H4 (cell line): ENCODE measurements at places on chromosomes 12 and 14. TPM values are rescaled to one million over a fixed set of nuclear protein-coding genes. Genes with fewer than 3 reads are reported as not detected.

ETV6 gene
- 4.6 and 6.1 TPM in 2 replicates for total RNA-seq

CLEC6A gene
- total RNA-seq = not detected in 2 replicates

MYG1 gene
- total RNA-seq = 80.2 and 82.8 TPM in 2 replicates

ART4 gene
- total RNA-seq = not detected in 2 replicates

SLC25A21 gene
- total RNA-seq = not detected in 2 replicates

GRCh38 chr14:58680698-58681097 lies 42.9 kb downstream of the DACT1 start:
- no peak for DNase-seq

- DNase-seq = no peak
Observed at GRCh38 chr12:46005151-46005797, 14.9 kb upstream of the SCAF11 start.

DNA sequence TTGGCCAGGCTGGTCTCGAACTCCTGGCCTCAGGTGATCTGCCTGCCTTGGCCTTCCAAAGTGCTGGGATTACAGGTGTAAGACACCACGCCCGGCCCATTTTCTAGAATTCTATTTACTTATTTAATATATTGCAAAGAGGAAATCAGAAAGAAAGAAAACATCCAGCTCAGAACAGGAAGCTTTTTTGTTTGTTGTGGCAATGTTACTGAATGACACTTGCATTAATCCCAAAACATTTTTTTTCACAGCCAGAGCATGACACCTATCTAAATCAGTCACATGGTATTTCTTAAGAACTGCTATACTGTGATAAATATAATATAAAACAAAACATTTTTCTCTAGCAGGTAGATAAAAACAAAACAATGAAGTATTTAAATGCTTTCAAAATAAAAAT lies 12.6 kb downstream of the CFL2 start:
- DNase-seq = no peak

DNA sequence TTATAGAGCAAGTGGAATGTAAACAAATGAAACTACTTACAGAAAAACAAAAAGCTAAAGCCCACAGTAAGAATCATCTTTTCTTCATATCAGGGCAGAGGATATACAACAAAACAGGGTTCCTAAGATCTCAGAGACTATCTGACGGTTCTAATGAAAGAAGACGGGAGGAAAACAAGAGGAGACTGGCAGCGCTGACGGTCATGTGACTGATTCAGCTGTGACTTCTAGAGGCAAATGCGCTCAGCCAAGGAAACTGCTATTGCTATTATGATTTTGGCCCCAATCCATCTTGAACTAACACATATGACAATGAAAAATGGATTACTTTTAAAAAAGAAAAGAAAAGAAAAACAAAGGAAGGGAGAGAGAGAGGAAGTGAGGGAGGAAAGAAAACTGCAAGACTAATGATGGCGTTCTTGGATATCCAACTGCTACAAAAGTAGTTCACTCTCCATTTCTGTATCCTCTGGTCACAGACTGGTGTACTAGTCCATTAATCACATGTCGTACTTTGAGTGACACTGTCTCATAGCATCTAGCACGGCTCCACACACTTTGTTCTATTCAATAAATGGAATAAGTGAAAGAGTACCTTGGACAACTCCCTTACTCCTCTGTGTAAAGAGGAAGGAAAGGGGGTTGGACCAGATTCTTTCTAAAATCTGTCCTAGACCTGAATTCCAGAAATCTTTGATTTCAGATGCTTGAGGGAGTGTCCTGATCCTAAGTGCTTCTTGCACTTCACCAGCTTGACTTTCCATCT lies 119.3 kb downstream of the DAD1 start:
- no peak for DNase-seq

- DNase-seq = no peak
Observed at GRCh38 chr12:22919883-22920282, 294.9 kb downstream of the ETNK1 start.

DNA sequence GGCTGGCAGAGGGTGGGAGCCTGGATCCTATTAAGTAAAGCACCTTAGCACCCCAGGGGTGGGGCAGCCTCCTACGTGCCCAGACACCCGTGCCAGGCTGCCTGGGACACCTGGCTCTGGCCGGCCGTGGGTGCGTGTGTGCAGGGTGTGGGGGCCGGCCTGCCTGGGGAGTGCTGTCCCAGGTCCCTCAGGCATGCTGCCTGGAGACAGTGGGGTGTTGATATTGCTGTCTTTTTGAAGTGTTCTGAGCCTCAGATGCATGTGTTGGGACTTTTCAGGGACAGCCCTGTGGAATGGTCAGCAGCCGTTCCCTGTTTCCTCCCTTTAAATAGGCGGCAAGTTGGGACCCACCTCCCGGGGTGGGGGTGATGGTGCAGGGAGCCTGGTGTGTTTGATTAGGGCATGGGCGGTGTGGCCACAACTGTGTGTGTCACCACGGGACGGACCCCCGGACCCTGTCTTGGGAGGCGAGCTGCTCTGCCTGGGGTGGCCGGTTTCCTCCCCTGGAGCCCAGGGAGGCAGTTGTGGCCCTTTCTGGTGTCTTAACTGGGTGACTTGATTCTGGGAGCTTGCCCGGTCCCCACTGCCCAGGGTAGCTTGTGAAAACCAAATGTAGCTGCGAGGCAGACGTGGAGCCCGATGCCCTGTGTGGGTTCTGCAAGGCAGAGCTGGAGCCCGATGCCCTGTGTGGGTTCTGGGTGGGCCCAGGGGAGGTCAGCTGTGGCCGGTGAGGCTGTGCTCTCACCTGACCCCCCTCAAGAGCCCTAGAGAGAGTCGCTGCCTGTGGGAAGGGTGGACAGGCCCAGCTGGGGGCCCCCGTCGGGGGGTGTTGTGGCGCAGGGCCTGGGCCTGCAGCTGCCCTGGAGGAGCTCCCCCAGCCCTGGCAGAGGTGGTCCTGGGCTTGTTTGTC lies 8.2 kb downstream of the ULK1 start:
- no peak for DNase-seq

- DNase-seq = no peak
Observed at GRCh38 chr14:69328317-69328716, 68.4 kb downstream of the GALNT16 start.

GRCh38 chr12:66066137-66066928 lies 64.2 kb downstream of the LLPH start:
- DNase-seq = peak; percentile 97

DNA sequence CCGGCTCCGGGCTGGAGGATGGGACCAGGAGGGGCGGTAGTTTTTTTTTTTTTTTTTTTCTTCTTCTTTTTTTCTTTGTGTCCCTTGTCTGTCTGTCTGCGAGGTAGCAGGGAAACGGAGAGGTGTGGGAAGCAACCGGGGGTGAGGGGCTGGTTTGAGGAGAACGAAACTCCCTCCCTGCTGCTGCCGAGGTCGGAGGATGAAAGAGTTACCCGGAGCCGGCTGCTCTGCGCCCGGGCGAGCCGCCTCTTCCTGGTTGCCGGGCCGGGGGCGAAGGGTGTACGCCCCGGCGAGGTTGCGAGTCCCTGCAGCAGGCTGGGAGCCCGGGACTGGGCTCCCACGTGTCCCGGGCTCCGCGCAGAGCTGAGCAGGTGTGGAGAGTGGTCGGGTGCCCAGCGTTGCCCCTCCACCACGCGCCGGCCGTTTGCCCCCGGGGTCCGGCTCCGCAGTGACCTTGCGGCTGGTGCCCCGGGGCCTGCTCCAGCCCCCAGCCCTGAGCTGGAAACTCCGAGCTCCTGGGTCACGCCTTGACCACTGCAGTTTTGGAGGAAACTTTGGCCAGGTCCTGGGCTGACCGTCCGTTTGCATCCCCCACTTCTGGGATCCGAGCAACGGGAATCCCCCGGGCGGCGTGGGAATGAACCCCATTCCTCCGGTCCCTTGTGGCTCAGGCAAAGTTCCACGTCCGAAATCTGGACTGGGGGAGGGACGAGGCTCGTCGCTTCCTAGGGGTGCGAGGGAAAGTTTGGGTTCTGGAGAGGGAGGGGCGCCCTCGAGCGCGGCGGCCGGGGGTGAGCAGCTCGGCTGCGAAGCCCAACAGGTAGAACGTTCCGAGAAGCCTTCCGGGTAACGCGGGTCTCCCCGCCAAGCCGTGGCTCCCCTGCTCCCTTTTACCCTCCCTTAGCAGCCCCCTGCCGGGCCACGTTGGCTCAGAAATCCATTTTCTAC lies 1.3 kb downstream of the CHST11 start:
- no peak for DNase-seq

- DNase-seq = peak; percentile 59
Observed at GRCh38 chr14:101475456-101476257, 85.6 kb upstream of the DIO3 start.

DNA sequence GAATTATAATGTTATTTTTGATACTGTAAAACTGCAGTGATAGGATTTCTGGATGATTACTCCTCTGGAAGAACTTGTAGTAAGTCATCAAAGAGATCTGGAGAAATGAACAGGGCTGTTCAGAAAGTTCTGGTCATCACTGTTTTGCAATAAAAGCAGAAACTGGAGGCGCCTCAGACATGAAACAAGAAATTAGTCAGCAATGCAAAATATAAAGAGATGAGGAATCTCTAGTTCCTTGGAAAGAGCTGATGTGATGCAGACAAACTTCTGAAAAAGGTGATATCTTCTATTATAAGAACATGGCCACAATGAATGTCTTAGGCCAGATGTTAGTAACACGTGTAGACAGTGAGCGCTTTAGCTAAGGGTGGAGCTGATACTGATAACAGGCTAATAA lies 9.5 kb downstream of the ACIN1 start:
- no peak for DNase-seq

DNA sequence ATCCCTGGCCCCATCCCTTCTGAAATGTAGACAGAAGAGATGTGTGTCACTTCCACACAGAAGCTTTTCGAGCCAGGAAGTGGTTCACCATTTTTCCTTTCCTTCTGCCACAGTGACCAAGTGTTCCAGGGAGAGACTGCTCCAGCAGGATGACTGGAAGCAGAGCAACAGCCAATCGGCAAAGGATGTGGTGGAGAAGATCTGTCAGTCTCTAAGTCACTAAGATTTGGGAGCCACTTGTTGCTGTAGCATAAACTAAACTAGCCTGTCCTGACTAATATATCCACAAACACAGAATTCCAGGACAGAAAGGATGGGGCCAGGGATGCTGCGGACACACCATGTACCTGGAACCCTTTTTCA lies 42.9 kb downstream of the DUSP6 start:
- peak; percentile 9 for DNase-seq

DNA sequence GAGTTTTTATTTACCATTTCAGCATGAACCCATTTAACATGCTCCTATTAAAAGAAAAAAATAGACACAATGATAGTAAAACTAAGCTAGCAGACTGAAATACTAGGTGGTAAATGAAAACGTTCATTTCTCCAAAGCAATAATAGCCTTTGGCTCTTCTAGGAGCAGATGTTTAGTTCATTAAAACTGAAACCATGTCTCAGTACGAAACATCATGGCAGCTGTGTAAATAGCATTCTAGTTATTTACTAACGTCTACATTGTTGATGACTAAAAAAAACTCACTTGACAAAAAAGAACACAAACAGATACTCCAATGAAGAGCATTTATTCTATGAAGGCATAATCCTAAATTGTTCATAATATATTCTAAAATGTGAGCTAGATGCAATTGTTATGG lies 17.9 kb downstream of the RECQL start:
- no peak for DNase-seq

GRCh38 chr12:93634416-93634815 lies 42.8 kb upstream of the CRADD start:
- DNase-seq = no peak

DNA sequence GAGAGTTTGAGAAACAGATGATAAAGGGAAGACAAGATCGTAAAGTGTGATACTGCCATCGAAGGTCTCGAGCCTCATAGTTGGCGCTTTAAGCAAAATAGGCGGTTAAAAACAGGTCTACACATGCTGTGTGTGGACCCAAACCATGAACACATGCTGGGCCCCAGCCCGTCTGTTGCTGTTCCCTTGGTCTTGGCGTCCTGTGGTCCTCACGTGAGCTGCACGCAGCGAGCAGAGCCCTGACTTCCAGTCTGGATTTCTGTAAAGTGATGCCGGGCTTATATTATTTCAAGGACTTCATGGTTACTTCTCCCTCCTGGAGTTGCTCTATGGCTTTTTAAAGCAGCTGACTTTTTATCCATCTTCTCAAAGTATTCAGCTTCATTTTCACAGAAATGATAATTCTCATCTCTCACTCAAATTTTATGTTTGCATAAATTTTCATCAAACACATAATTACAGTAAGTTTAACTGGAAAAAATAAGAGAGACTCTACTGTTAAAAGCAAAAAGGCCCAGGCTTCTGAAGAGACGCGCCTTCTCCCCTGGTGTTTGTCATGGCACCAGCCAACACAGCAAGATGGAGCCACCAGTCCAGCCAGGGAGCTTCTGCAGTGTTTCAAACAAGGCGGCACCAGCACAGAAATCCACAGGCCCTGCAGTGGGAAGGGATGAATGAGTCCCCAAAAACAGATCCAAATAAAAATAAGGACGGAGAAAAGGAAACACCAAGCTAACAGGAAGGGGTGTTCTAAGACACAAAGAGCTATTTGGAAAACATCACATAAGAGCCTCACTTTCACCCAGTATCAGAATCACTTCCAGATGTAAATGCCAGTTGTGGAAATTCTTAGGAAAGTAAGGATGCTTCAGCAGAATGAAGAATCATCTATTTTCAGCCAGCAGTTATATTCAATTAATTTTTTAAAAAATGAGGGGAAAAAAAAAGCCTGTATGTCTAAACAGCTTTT lies 24.9 kb downstream of the SFSWAP start:
- no peak for DNase-seq

DNA sequence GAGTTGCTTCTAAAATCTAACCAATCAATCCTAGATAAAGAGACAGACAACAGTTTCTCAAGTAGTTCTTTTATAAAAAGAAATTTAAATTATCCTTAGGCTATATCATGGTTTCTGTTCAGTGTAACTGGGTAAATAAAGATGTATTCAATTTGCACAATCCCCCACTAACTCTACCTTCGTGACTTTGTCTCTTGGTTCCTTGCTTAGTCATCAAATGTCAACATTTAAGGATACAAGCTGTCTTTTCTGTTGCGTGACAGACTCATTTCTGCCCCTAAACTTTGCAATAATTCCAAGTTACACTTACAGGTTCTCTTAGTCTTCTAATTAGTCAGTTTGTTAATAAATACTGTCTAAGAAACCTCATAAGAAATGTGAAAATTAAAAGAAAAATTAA lies 50.6 kb downstream of the SCAF11 start:
- no peak for DNase-seq

GRCh38 chr12:110039085-110039807 lies 9.1 kb downstream of the C12orf76 start:
- DNase-seq = peak; percentile 97

GRCh38 chr12:51818566-51819300 lies 29.8 kb downstream of the FIGNL2 start:
- peak; percentile 39 for DNase-seq

DNA sequence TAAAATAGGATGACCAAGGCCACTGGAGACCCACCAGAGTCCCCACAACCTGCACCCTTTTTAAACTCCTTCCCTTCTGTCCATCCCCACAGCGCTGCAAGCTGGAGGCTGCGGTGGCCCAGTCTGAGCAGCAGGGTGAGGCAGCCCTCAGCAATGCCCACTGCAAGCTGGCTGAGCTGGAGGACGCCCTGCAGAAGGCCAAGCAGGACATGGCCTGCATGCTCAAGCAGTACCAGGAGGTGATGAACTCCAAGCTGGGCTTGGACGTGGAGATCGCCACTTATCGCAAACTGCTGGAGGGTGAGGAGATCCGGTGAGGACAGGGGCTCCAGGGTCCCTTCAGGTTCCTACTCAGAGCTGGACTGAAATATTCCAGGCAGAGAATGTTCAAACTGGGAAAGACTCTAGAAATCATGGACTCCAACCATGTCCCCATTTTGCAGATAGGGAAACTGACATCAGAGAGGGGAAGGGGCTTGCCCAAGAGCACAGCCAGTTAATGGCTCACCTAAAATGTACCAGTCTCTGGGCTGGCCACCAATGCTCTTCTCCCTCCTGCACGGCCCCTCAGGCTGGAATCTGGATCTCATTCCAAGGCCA lies 17.2 kb downstream of the KRT85 start:
- DNase-seq = no peak
